COLO829 (cell line): ENCODE measurements at places on chromosomes 4 and X.

DNA sequence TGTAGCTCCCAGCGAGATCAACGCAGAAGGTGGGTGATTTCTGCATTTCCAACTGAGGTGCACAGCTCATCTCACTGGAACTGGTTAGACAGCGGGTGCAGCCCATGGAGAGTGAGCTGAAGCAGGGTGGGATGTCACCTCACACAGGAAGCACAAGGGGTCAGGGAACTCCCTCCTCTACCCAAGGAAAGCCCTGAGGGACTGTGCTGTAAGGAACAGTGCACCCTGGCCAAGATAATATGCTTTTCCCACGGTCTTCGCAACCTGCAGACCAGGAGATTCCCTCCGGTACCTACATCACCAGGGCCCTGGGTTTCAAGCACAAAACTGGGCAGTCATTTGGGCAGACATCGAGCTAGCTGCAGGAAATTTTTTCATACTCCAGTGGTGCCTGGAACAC is 216.4 kb upstream of the TET2 start:
- DNase-seq: no peak

DNA sequence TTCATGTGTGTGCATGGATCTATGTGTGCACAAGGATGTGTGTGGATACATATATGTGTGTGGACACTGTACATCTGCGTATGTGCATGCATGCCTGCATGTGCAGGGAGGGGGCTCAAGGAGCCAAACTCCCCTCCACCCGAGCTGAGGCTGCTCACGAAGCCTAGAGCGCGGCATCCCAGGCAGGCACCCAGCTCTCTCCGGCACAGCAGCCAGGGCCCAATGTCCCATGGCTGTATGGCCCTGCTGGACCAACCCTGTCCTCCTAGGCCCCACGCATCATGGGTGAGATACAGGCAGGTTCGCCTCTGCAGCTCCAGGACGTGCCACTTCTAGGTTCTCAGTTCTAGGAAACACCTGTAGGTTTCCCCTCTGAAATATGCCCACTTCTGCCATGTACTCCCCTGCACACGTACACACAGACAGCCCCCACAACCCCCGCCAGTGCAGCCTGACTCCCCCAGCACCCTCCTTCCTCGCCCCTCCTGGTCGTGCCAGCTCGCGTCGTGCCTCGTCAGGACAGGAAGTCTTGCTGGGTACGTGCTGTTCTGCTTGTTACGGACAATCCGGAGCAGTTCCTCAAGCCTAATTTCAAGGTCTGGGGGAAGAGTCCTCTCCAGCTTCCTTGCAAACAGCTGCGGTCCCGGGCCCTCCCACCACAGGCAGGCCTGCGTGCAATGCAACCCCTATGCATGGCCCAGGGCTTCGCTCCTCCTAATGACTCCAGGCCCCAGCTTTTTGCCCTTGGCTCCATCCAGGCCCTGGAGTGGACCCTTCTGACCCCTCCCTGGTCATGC is 3.2 kb upstream of the ADRA2C start:
- no peak for DNase-seq

- DNase-seq: no peak
Observed at GRCh38 chrX:110436523-110436922, 77.9 kb downstream of the RTL9 start.

DNA sequence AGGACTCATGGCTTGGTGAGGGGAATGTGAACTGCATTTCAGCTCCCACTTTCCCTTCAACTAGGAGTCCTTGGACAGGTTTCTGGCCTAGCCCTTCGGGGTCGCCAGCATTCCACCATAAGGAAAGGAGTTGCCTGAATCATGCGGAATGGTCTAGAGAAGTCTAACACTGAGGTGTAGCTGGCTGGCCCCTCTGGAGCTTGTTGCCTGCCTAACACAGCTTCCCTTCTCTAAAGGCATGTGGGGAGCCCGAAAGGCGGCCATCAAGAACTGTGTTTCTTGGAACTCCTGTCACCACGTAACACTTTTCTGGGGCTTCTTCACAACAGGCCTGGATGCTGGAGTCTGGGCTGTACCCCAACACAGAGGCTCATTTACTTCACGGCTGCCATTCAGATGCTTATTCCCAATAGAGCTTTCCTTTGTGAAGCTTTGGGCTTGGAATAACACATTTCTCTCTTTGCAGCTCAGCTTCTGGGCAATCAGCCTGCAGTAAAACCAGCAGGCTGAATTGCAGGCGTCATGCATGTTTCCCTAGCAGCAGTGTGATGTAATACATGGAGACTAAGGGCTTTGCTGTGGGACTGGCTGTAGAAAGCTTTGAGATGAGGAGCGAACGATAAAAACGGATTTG is 5.4 kb downstream of the GABRQ start:
- no peak for DNase-seq

DNA sequence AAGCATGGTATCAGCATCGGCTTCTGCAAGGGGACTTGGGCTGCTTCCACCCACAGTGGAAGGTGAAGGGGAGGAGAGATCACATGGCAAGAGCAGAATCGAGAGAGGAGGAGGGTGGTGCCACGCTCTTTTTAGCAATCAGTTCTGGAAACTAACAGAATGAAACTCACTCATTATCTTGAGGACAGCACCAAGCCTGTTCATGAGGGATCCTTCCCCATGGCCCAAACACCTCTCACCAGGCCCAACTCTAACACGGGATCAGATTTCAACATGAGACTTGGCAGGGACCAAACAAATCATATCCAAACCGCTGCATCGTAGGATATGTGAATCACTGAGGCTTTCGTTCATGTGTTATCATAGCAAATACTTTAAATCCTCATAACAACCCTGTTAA is 125.5 kb downstream of the GPC3 start:
- DNase-seq: no peak

DNA sequence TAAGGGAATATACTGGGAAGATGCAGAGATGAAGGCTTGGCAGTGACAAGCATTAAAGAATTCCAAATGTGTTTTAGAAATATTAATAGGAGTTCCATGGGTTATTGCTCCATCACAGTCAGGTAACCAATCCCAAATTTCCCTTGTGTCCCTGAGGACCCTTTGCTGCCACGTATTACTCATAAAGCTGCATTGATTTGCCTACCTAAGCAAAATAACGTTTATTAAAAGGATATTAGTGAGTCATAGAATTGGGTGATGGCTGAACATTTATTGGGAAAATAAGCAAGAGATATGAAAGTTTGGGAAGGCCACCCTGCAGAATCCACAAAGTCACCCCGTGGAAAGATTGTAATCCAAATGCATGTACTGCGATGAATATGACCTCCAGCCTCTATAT is 782.1 kb downstream of the RAPGEF2 start:
- DNase-seq: no peak

DNA sequence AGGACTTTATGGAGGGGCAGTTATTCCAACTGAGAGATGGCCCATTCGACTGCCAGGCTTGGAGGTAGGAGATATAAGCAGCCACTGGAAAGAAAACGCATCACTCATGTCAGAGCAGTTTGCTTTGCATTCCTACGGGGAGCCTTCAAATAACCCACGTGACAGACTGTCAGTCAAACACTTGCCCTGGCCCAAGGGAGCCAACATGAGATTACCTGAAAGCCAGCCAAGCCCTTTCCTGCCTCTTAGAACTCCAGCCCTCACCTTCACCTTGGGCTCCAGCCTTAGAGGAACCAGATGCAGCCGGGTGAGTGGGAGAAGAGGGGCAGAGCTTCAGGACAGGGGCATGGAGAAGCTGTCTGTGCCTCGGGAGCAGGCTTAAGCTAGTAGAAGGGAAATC is 95.3 kb upstream of the CXCL13 start:
- no peak for DNase-seq

GRCh38 chrX:136752796-136753195 is 27.9 kb downstream of the ARHGEF6 start:
- DNase-seq: no peak

GRCh38 chrX:63713526-63713925 is 71.5 kb downstream of the ARHGEF9 start:
- DNase-seq: no peak

GRCh38 chr4:185127021-185127925 is 15.8 kb upstream of the SLC25A4 start:
- DNase-seq: no peak
